ENCODE measurements at places on chromosomes 12 and 14.

GRCh38 chr12:108465417-108465816 lies 49.7 kb upstream of the FICD start:
- DNase-seq, result no peak

DNA sequence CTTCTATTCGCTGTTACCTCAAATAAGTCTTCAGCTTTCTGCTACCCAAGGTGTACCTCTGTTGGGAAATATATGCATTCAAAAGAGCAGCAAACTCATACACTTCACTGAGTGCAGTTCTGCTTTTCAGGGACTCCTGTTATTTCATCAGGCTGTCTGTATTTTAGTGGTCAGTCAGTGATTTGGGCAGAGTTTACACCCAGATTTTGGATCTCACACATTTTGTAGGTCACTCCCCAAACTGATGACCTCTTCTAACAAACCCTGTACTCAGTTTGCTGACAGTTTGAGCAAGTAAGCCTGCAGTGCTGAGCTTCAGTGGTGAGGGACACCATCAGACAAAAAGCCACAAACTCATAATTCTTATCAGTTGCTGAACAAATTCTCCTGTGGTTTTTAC lies 8.2 kb upstream of the WASHC4 start:
- no peak for DNase-seq

GRCh38 chr12:53190108-53190729 lies 9.5 kb upstream of the CSAD start:
- DNase-seq, result peak; percentile 68

- DNase-seq, result no peak
Measured at GRCh38 chr14:64953310-64953654, 10.7 kb upstream of the GPX2 start.

DNA sequence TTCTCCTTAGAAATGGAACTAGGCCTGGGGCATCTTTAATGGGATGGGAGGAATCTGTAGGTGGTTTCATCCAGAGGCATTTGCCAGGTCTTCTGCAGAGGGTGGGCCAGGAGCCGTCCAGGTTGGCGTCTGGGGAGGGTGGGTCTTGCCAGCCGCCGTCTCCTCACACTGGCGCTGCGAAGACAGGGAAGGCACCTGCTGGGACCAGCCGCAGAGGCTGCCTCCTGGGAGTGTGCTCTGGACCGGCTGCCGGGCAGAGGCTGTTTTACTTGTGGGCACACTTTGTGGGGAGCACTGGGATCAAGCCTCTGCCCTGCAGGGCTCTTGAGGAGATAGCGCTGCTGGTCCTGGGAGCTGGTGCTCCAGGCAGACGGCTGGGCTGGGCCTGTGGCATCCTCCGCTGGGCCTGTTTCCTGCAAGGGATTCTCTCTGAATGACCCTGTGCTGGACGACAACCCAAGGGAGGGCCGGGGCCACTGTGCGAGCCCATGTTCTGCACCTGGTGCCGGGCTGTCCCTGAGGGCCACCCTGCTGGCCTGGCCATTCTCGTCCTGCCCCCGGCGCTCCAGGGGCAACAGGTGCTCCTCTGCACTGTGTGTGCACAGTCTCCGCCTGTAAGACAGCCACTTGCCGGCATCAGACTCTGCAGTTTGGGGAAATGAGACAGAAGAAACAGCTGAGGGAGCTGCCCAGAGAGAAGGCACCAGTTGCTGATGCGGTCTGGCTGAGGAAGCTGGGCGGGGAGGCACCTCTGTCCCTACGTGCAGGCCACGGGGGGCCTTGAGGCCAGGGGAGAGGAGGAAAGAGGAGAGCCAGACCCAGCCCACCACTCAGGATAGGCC lies 10.0 kb upstream of the TEX22 start:
- no peak for DNase-seq

GRCh38 chr12:34048714-34049113 lies 26.4 kb downstream of the ALG10 start:
- no peak for DNase-seq

DNA sequence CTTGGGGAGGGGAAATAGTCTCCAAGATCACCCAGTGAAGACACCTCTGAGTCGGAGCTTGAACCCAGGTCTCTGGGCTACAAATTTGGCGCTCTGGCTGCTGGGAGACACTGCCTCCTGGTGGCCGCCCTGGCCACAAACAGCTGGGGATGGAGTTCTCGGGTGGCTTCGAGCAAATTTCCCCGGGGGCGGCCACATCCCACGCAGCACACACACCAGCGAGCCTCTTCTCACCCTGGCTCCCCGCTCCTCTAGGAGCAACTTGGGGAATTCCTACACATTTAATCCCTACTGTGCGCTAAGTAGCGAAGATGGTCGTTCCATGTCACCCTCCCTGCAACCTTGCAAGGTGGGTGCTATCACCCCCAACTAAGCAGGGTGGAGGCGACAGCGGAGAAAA lies 66.2 kb upstream of the BEGAIN start:
- DNase-seq, result peak; percentile 39

DNA sequence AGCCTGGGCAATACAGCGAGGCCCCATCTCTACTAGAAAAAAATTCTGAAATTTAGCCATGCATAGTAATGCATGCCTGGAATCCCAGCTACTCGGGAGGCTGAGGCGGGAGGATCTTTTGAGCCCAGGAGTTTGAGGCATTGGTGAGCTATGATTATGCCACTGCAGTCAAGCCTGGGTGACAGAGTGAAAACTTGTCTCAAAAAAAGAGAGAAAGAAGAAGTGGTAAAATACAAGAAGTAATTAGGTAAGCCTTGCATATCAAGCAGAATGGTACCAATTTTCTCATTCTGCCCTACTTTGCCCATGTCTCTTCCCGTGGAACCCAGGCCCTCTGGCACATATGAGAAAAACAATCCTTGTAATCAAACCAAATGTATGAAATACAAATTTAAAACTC lies 70.7 kb downstream of the SUSD6 start:
- DNase-seq, result no peak

DNA sequence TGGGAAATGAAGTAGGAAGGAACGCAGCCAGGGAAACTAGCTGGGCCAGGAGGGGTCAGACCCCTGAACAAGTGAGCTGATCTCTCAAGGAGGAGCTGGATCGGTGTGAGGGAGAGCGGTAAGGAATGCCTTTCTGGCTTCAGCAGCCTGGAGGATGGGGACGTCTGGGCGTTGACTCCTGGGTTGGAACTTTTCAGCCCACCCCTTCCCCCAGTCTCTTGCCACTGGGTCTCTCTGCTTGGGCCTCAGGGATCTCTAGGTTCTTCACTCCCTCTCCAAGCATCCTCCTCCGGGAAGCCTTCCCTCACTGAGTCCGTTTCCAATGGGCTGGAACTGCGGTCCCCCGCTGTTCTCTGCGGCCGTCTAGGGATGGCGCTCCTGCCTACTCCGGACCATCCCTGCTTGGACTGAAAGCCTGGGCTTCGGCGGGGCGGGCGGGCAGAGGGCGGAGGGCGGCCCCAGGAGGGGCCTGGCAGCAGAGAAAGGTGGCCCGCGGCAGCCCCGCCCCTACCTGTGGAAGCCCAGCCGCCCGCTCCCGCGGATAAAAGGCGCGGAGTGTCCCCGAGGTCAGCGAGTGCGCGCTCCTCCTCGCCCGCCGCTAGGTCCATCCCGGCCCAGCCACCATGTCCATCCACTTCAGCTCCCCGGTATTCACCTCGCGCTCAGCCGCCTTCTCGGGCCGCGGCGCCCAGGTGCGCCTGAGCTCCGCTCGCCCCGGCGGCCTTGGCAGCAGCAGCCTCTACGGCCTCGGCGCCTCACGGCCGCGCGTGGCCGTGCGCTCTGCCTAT lies at the start of gene KRT7:
Gene KRT7 (plus strand): TSS at position 570 of the 788 bp plus-strand sequence. CDS start 54 bp downstream, at position 624.
- DNase-seq, result no peak

DNA sequence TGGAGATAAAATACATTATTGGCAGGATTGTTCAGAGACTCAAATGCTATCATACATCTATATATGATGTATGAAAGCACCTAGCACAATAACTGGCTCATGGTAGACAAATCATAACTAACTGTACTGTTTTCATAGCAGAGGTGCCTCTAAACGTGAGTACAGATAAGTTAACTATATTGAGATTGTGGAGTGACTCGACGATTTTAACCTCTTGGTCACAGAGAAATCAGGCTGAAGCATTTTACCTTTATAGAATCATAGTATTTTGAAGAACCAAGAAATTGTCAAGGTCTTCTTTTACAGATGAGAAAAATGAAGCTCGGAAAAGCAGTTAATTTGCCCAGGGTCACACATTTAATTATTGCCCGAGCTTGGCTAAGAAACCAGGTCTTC lies 666 bp upstream of the DERA start:
- no peak for DNase-seq

DNA sequence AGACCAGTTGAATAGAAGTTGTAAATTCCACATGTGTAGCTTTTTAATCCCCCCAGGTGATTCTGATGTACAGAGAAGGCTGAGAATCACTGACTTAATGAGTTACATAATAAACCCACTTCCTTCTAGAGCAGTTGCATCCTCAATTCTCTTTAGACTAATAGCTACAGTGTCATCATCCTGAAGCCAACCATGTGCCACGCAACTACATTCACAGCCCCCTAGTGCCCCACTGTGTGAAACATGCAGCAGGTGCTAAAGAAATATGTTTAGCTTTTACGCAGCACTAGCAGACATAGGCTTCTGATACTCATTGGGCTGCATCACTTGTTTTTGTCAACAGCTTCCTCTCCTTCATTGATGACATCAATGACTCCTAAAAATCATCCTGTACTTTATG lies 1168.3 kb downstream of the BCL11B start:
- no peak for DNase-seq

GRCh38 chr14:28467611-28468010 lies 299.0 kb upstream of the FOXG1 start:
- DNase-seq, result no peak

GRCh38 chr14:50395448-50395847 lies 1.2 kb downstream of the CDKL1 start:
- no peak for DNase-seq

All from SK-MEL-5 (cell line).